ENCODE measurements at places on chromosomes 6 and 20.

DNA sequence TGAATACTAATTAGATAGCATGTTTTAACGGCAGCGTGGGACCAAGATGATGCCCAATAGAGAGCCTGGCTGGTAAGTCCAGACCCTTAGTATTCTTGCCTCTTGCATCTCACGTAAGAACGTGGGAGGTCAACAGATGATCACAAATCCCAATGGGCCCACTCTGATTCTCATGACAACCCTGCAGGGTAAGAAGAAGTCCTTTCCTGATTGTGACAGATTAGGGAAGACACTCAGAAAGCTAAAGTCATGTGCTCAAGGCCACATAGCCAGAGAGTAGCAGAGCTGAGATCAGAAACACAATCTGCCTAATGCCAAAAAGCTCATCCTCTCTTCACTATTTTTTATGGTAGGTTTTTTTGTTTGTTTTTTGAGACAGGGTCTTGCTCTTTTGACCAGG is 103.8 kb downstream of the RALGAPA2 start:
- DNase-seq = no peak

- DNase-seq = no peak
These were observed 5.3 kb downstream of the TRIM10 start for GRCh38 chr6:30155520-30156261.

- DNase-seq = peak; percentile 66
These were observed 26.6 kb downstream of the RIN2 start for GRCh38 chr20:19784511-19785172.

DNA sequence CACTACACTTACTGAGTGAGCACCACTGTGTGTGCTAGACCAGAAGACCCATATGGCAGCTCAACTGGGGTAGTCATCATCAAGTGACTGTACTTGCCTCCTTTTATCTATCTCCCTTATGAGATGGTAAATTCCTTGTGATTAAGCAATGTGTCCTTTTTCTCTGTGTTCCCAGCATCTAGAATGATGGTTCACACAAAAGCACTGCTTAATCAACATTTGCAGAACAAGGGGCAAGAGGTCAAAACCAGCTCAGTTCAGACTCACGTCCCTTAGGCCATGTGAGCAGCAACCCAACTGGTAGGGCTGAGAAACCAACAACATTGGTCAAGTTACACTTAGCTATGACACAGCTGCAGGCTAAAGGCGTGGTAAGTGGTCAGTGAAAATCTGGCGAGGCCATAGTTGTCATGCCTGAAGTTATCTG is 10.0 kb downstream of the TRAM2 start:
- DNase-seq = no peak

DNA sequence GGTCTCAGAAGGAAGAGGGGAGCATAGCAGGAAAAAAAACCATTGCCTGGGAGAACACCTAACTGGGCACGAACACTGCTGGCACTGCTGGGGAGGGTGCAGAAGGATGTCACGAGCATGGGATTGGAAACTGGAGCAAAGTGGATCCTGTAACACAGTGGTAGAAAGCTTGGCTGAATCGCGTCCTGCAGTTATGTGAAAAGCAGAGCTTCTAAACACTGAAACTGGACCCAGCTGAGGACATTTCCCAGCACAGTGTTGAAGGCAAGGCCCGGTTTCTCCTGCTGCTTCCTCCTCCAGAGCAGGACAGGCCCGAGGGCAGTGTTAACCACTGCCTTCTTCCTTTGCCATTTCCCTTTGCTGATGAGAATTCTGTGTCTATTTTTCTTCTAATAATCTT is 6.7 kb downstream of the APMAP start:
- no peak for DNase-seq

GRCh38 chr6:168385037-168385759 is 55.8 kb upstream of the SMOC2 start:
- DNase-seq = no peak

DNA sequence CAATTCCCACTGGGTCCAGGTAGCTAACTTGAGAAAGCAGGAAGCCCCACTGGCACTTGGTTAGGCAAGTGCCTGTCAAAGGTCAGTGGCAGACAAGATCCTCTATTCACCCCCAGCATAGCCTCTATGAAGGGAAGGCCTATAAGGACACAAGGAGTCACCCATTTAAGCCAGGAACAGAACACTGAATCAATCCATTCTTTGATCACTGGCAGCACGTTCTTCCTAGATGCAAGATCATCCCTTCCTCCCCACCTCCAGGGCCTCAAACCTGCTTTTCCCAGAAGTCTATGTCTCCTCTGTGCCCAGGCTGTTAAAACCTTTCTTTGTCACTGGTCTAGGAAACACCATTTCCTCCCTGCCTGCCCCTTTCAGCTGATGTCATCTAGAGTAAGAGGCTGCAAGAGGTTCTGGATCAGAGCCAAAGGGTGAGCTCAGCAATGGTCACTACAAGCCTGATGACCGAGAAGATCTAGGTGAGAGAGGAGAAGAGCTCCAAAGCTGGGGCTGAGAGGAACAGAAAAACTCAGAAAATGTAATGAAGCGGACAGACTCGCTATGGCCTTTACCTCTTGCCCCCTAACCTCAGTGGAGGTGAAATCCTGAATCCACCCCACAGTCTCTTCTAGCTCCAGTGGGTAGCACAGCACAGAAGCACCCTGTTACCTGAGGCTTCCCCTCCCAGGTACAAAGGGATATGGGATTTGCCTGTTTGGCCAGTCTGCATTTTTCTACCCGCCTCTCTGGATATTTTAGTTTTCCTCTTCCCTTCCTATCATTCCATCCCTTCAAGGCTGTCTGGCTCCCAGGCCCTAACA is 1.8 kb downstream of the GTPBP2 start:
- DNase-seq = peak; percentile 74

DNA sequence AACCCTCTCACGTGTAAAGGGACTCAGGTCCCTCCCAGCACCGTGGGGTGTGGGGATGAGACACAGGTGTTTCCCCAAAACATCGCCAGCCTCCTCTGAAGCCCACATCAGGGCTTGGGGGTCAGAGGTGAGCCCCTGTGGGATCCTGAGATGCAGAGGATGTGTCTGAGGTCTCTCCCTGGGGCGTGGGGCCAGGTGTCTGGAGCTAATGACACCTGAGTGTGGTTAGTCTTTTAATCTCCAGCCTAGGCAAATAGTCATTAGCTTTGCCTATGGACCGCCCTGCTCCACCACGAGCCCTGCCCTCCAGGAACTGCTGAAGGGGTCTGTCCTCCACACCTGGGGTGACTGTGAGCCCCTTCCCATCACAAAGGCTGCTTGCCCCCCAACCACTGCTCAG is 1.7 kb downstream of the SRMS start:
- no peak for DNase-seq

- DNase-seq = no peak
These were observed 142.7 kb upstream of the EXOC2 start for GRCh38 chr6:835476-836160.

GRCh38 chr6:70601014-70601413 is 34.3 kb downstream of the SDHAF4 start:
- no peak for DNase-seq

GRCh38 chr6:41733707-41734665 is 1.4 kb downstream of the TFEB start:
- peak; percentile 8 for DNase-seq

- DNase-seq = peak; percentile 93
These were observed at the start of gene PRIM2 for GRCh38 chr6:57317060-57317943. TSS of gene PRIM2 (plus strand) at chr6:57317630. CDS start at chr6:57318446, 816 bp downstream.

DNA sequence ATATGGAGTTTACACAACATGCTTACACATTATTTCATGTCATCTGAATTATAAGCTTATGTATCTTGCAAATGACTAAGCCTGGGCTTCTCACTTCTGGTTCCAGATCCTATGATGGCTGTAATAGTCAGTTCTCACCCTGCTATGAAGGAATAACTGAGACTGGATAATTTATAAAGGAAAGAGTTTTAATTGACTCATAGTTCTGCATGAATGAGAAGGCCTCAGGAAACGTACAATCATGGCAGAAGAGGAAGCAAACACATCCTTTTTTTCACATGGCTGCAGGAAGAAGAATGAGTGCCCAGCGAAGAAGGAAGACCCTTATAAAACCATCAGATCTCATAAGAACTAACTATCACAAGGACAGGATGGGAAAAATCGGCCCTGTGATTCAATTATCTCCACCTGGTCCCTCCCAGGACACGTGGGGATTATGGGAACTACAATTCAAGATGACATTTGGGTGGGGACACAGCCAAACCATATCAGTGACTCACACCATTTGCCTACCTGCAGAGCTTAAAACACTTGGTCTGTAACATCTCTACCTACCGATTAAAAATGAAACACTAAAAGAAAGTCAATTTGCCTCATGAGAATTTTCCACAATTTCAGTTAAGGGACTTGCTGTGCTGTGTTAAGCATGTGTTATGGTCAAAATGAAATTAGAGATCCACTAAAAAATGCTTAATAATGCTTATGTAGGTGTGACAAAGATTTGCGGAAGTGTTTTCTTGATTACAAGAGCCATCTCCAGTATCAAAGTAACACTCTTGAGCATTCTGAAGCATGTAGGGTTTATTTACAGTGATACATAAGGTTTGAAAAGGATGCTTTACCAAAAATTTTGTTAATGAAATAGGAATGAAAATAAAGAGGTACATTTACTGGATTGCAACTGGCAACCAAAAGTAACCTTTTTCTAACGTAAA is 2.2 kb upstream of the RWDD1 start:
- DNase-seq = no peak

- DNase-seq = no peak
These were observed 263.7 kb downstream of the TAF4 start for GRCh38 chr20:61801857-61802442.
